Hematopoietic multipotent progenitor cell treated with erythropoietin and hydrocortisone succinate and interleukin-3 and kit ligand, for 17 days (in vitro differentiated cells): ENCODE measurements at places on chromosomes 3 and 15.

GRCh38 chr3:13529196-13530112 is 19.5 kb upstream of the FBLN2 start:
- no peak for DNase-seq

- no peak for DNase-seq
Observed at GRCh38 chr3:156332304-156332703, 211.9 kb downstream of the KCNAB1 start.

GRCh38 chr3:39315420-39315819 is 14.1 kb upstream of the CCR8 start:
- no peak for DNase-seq

- no peak for DNase-seq
Observed at GRCh38 chr3:135325726-135326235, 530.7 kb downstream of the EPHB1 start.

- DNase-seq = no peak
Observed at GRCh38 chr3:120469440-120469839, 18.6 kb upstream of the FSTL1 start.

GRCh38 chr3:147422601-147423536 is 13.7 kb downstream of the ZIC1 start:
- DNase-seq = no peak

- no peak for DNase-seq
Observed at GRCh38 chr15:101062471-101063171, 143.5 kb downstream of the LRRK1 start.

GRCh38 chr3:28186748-28187147 is 54.7 kb upstream of the CMC1 start:
- no peak for DNase-seq

GRCh38 chr3:18246336-18247060 is 178.6 kb downstream of the SATB1 start:
- no peak for DNase-seq

GRCh38 chr3:58175437-58176184 is 35.2 kb downstream of the DNASE1L3 start:
- DNase-seq = no peak

DNA sequence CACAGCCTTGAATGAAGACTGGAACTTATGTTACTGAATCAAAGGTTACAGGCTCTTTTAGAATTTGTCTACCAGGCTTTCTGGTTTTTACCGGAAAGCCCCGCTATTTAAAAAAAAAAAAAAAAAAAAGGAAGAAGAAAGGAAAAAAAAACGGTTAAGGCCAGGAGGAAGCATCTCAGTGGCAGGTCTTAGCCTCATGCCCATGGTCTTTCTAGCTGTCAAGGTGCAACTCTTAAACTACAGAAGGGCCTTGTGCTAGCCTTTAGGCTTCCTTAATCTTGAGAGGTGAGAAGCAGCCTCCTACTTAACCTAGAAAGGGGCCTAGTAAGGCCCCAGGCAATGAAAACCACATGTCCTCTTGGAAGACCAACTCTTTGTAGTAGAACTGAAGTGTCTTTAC is 77.5 kb downstream of the TBC1D5 start:
- DNase-seq = no peak

- DNase-seq = no peak
Observed at GRCh38 chr15:65259367-65259797, 27.3 kb downstream of the PARP16 start.

DNA sequence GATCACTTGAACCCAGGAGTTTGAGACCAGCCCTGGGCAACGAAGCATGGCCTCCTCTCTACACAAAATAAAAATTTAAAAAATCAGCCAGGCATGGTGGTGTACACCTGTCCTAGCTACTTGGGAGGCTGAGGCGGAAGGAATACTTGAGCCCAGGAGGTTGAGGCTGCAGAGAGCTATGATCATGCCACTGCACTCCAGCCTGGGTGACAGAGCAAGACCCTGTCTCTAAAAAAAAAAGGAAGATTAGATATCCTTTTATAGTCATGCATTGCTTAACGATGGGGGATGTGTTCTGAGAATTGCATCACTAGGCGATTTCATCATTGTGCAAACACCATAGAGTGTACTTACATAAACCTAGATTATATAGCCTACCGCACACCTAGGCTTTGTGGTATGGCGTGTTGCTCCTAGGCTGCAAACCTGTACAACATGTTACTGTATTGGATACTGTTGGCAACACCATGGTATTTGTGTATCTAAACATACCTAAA is 12.6 kb downstream of the ALAS1 start:
- DNase-seq = no peak

DNA sequence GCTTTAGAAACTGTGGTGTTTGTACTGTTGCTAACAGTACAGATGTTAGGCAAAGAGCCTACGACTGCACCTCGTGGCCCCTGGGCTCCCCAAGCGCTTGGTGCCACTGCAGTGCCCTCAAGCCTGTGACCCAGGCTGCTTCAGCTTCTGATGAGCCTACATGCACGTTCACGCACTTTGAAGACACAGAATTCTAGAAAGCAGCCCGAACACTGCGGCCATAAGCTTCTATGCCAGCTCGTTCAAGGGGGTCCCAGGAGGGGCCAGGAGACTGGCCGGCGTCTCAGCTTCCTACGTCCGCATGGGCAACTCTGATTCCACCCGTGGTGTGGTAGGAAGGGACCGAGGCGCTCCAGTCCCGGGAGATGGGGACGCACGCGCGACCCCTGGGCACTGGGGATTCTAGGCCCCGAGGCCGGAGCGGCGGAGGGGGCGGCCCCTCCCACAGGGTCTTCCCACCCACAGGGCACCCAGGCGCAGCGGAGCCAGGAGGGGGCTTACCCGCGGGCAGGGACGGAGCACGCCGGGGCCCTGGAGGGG is 653 bp downstream of the MYO5C start:
- DNase-seq = no peak

- no peak for DNase-seq
Observed at GRCh38 chr3:104750581-104750980, 616.1 kb upstream of the ALCAM start.

- DNase-seq = no peak
Observed at GRCh38 chr3:77412584-77412983, 372.7 kb downstream of the ROBO2 start.

DNA sequence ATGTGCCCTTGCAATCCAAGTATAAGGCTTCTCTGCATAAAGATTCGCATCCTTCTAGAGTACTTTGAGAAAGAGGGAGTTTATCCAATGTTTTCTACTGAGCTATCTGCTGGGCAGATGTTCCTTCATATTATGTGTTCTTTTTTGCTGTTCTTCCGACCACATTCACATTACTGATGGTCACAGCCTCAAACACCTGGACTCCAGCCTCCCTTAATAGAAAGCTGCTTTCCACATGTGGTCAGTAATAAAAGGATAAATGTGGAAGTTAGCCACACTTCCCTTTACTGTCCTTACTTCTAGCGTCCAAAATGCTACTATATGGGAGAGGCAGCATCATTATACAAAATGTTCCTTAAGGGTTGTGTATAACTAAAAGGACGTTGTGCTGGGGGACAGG is 116.9 kb downstream of the CD47 start:
- no peak for DNase-seq

- DNase-seq = no peak
Observed at GRCh38 chr15:96598514-96598913, 268.0 kb downstream of the NR2F2 start.

GRCh38 chr3:42556089-42556632 is 25.6 kb downstream of the SEC22C start:
- DNase-seq = no peak
